ENCODE measurements at places on chromosomes 6 and 20.

DNA sequence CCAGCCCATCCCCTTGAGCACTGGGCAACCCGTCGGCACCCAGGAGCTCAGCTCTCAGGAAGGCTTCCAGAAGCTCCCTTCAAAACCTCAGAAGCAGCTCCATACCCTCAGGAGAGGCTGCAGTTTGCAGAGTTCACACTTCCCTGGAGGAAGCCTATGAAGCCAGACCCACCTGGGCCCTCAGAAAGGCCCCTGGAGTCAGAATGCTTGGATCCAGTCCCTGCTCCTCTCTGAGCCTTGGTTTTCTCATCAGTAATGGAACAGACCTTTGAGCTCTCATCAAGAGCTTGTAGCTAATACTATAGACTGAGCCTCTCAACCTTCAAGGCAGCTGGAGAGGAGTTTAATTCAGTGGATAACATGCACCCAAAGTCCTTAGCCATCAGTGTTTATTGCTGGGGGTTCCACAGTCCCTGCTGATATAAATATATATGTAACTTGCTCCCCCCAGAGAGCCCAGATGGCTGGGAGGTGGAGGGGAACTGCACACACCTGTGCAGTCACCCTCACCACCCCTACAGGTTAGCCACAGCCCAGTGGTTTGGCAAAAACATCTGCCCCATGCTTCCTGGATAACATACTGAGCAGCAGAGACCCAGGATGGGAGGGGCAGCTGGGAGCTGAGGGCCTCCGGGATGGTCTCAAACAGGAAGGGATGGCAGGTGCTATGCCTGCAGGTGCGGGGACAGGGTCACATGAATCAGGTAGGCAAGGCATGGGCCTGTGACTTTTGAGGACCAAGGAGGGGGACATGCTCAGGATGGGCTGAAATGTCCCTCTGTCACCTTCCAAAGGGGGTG lies 120.1 kb downstream of the SNX5 start:
- no peak for DNase-seq

- DNase-seq, result no peak
These were observed 30.5 kb upstream of the LYRM2 start for GRCh38 chr6:89669002-89669401.

- no peak for DNase-seq
These were observed 26.4 kb downstream of the ABHD12 start for GRCh38 chr20:25364180-25364788.

DNA sequence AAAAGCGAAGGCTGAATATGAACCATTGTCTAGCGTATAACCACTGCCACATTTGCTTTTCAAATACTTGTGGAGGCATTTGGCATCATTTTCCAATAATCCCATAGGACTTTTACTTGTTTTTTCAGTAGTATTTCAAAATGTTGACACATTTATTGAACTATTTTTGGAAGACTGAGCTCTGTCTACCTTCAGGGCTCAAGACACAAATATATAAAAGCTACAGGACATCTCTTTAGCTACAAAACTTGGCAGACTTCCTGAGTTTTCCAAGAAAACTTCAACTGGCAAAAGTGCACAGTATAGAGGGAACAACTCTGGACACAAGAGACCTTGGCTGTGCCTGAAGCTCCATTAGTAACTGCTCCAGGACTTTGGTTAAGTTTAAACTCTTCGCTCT lies 13.4 kb downstream of the EPB41L2 start:
- DNase-seq, result no peak

- DNase-seq, result peak; percentile 58
These were observed 71.3 kb upstream of the SLC2A12 start for GRCh38 chr6:134123666-134124208.

DNA sequence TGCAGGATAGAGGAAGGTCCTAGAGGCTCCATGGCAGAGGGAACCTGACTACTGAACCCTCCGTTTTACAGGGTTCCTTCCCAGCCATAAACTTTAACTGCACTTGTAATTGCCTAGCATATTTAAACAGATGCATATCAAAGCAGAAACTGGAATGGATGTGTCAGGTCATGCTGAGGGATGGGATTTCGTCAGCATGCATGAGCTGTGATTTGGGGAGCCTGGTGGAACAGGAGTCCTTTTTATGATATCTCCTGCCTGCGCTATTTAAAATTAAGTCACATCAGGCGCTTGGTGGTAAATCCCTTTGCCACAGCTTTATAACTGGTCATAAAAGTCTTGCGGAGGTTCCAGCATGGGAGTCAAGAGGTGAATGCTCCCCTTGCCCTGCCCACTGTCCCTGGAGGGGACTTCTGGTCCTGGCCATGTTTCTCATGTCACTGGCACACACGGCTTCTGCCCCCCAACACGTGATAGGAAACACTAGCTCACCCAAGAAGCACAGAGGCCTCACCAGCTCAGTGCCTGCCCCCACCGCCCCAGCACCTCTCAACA lies 26.0 kb upstream of the PCMTD2 start:
- DNase-seq, result no peak

DNA sequence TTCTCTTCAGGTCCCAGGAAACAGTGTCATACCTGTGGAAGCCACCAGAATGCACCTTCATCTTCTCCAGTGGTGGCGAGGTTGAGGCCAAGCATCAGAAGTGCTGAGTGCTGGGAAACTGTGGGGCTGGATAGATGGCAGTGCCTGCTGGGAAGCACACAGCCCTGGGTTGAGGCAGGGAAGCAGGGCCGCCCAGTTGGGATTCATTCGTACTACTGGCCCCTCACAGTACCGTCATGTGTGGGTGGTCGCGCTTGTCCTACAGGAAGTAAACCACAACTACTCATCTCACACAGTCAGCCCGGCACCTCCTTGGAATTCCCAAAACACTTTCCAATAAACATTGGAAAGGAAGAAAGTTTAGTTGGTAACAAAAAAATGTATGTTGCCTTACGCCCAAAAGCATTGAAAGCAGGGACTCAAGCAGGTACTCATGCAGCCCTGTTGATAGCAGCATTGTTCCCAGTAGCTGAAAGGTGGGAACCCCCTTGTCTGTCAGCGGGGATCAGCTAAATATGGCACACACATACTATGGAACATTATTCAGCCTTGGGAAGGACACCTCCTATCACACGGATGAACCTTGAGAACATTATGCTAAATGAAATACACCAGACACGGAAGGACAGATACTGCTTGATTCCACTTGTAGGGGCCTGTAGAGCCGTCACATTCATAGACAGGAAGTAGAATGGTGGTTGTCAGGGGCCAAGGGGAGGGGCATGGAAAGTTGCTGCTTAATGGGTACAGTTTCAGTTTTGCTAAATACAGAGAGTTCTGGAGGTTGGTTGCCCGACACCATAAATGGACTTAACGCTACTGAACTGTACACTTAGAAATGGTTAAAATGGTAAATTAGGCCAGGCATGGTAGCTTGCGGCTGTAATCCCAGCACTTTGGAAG lies 162.7 kb downstream of the MTHFD1L start:
- no peak for DNase-seq

DNA sequence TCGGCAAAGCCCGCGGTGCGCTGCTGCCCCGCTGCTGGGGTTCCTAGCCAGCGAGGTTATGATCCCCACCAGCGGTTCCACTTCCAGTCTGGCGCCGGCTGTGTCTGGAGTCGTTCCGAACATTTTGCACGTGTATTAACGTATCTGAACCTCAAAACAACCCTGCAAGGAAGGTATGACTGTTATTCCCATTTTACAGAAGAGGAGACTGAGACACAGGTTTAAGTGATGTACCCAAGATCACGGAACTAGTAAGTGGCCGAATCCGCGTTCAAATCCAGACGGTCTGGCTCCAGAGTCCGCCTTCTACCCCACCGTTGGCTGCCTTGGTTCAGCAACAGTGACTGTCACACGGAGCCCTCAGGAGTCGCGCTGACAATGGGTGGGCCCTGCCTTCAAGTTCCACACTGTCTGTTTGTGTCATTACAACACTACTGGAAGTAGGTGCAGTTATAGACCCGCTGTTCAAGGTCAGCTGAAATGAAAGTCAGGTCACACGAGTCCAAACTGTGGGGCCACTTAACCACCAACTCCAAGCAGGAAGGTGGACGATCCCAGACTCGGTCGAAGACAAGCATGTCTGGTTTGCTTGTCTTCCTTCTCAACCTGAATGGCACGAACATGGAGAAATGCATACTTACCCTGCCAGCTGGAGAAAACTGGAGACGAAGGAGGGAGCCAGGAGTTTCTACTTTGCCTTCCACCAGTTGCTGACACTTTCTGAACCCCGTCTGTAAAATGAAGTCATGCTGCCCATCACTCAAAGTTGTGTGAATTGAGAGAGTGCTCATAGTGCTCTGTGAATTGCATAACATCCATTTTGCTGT lies 803 bp upstream of the SRXN1 start:
- no peak for DNase-seq

- no peak for DNase-seq
These were observed 42.4 kb upstream of the MLN start for GRCh38 chr6:33846226-33846625.

- DNase-seq, result no peak
These were observed 696.5 kb upstream of the FLRT3 start for GRCh38 chr20:15033891-15034290.

GRCh38 chr6:33235221-33235634 lies 26.9 kb downstream of the RING1 start:
- no peak for DNase-seq

DNA sequence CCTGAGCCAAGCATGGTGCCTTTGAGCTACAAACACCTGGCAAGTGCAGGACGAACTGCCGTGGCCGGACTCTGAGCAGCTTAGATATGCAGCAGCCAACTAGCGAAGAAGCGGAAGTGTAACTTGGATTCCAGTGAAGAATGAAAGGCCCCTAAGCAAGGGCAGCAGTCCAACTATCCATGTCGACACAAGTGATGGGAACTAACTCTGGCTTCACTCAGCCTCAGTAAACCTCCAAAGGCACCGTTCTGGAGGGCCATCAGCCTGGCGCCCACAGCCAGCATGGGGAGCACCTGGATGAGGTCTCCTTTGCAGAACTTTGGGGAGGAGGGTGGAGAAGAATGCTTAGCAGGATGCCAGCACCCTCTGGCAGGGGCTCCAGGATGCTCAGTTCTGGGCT lies 78.4 kb upstream of the MLN start:
- no peak for DNase-seq

Measured in fibroblast of skin of left quadriceps (primary cell).